ENCODE measurements at places on chromosomes 7 and 10.

GRCh38 chr7:76394957-76395356, 14.5 kb downstream of the SSC4D start:
- DNase-seq = no peak

GRCh38 chr10:103692436-103692951, 162.9 kb downstream of the SH3PXD2A start:
- DNase-seq = peak; percentile 15

GRCh38 chr7:107632492-107632865, 28.1 kb upstream of the SLC26A4 start:
- DNase-seq = no peak

DNA sequence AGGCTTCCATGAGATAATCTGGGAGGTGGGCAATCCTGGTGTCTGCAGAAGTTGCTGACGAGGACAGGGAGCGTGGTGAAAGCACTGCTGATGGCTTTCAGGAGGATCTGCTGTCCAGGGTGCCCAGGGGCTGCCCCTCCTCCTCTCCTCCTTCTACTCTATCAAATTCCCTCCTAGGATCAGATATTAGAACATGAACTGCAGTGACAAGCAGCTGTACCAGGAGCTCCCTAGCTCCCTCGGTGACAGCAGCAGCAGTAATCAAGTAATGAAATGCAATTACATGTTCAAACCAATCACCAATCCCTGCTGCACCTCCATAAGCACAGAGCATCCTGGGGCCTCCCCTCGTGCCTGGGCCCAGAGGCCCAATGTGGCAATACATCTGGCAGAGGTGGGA, 46.9 kb downstream of the GRID1 start:
- no peak for DNase-seq

- DNase-seq = no peak
Measured at GRCh38 chr10:3623746-3624145, 161.3 kb downstream of the KLF6 start.
